ENCODE measurements at places on chromosomes 12 and 14. TPM values are rescaled to one million over a fixed set of nuclear protein-coding genes. Genes with fewer than 3 reads are reported as not detected.

Gene PIK3C2G
- 0.59 TPM for total RNA-seq

Gene KRT6C
- not detected for total RNA-seq

Gene RFLNA
- 0.50 TPM for total RNA-seq

Gene KCNA5
- 1.5 TPM for total RNA-seq

Gene KCNK10
- total RNA-seq: not detected

Gene KRT86
- 0.74 TPM for total RNA-seq

Gene SDR9C7
- total RNA-seq: not detected

Gene ORAI1
- total RNA-seq: 39.0 TPM

DNA sequence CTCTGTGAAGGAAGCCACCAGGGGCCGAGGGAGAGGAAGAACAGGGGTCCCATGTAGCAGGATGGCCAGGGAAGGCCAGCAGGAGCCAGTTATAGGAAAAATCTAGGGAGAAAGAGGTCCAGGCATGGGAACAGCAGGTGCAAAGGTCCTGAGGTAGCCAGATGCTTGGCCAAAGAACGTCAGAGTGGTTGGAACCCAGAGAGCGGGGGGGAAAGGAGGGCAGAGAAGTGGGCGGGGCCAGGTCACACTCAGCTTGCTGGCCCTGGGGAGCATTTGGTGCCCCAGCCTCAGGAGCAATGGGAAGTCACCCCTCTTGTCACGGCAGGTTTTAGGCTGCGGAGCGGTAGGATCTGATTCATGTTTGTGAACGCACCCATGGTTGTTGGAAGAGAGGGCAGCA, 180.5 kb downstream of the PHETA1 start:
- H3K27ac ChIP-seq: no peak overlapping the region
- no peak overlapping the region for H3K4me3 ChIP-seq
- DNase-seq: no peak
- H3K27me3 ChIP-seq: peaks cover 25% of the 10 kb centered on the region

GRCh38 chr12:94586589-94587259, 63.6 kb downstream of the TMCC3 start:
- peak overlapping the region; percentile 54 for H3K27ac ChIP-seq
- H3K27me3 ChIP-seq: no peaks in the 10 kb centered on the region
- H3K36me3 ChIP-seq: peaks cover 4% of the 10 kb centered on the region
- H3K4me3 ChIP-seq: no peak overlapping the region
- no peak for DNase-seq

DNA sequence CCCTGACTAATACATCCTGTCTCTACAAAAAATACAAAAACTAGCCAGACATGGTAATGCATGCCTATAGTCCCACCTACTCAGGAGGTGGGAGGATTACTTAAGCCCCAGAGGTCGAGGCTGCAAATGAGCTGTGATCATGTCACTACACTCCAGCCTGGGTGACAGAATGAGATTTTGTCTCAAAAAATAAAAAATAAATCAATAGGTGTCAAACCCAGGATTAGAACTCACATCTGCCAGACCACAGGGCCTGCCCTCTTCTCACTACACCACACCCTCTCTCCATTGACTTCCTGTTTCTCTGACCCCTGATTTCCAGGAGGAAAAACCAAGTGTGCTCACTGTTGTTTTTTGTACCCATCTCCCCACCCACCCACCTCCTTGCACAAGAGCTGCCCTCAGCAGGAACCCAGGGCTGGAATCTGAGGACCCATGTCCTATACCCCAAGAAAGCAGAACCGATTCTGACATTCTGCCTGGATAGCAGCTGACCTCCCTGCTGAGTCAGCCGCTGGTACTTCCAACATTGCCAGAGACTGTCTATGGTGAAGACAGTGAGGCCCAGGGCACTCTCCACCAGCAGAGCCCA, 6.2 kb downstream of the CMKLR1 start:
- no peak overlapping the region for H3K4me3 ChIP-seq
- peak; percentile 82 for DNase-seq
- H3K27me3 ChIP-seq: no peaks in the 10 kb centered on the region
- no peaks in the 10 kb centered on the region for H3K36me3 ChIP-seq
- peak overlapping the region; percentile 59 for H3K27ac ChIP-seq

DNA sequence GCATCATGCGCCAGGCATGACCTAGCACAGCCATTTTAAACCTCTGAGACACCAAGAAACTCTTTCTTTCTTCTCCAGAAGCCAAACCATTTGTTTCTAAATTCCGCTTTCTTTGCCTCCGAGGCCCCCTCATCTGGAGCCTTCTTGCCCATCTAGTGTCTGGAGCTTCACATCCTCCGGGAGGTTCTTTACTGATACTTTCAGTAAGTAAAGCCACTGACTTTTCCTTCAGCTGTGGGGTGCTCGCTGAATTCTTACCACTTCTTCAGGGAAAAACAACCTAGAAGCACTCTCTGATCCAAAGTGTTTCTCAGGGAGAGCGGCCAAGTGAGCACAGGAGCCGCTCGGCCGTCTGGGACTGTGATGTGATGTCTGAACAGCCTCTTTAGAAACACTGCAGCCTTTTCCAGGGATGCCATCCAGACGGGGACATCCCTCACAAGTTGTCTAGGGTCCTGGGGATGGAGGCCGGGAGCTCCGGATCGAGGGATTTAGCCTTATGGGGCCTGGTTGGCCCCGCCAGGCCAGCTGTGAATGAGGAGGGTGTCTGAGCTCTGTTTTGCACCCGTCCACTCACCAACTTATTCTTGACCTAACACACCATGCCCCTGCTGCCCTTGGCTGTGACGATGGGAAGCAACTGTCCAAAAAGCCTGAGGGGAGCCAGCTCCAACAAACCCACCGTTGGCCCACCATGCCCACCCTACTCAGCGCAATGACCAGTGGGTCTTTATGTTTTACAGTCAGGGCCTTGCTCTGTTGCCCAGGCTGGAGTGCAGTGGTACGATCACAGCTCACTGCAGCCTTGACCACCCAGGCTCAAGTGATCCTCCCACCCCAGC, 160.6 kb downstream of the ZFP36L1 start:
- H3K27ac ChIP-seq: peak overlapping the region; percentile 18
- no peaks in the 10 kb centered on the region for H3K27me3 ChIP-seq
- no peak overlapping the region for H3K4me3 ChIP-seq
- H3K4me1 ChIP-seq: peaks cover 50% of the 10 kb centered on the region
- no peaks in the 10 kb centered on the region for H3K36me3 ChIP-seq

- H3K4me3 ChIP-seq: no peak overlapping the region
- peak overlapping the region; percentile 64 for H3K27ac ChIP-seq
- peak; percentile 53 for DNase-seq
- H3K36me3 ChIP-seq: peaks cover 6% of the 10 kb centered on the region
Measured at GRCh38 chr14:102370305-102370809, 7.6 kb downstream of the TECPR2 start.

DNA sequence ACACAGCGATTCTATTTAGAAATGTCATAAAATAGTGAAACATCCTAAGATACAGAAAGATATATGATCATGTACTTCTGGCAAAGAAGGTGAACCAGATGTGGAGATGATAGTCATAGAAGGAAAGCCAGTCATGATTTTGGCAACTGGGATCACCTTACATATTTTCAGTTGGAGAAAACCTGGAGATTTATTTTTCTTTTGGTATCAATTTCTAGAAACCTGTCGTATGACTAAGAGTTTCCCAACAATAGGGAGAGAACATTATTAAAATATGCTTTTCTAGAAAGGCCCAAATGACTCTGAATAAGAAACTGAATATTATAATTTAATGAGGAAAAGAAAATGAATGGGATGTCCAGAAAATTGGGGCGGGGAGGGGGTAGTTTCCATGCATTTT, 396.4 kb downstream of the ZFP36L1 start:
- H3K36me3 ChIP-seq: no peaks in the 10 kb centered on the region
- no peak overlapping the region for H3K27ac ChIP-seq
- H3K4me1 ChIP-seq: peaks cover 82% of the 10 kb centered on the region
- DNase-seq: no peak
- H3K27me3 ChIP-seq: no peaks in the 10 kb centered on the region

- H3K27me3 ChIP-seq: no peaks in the 10 kb centered on the region
- no peak overlapping the region for H3K4me3 ChIP-seq
- H3K36me3 ChIP-seq: no peaks in the 10 kb centered on the region
- H3K27ac ChIP-seq: no peak overlapping the region
- DNase-seq: no peak
Measured at GRCh38 chr14:33103489-33103888, 164.8 kb downstream of the NPAS3 start.

DNA sequence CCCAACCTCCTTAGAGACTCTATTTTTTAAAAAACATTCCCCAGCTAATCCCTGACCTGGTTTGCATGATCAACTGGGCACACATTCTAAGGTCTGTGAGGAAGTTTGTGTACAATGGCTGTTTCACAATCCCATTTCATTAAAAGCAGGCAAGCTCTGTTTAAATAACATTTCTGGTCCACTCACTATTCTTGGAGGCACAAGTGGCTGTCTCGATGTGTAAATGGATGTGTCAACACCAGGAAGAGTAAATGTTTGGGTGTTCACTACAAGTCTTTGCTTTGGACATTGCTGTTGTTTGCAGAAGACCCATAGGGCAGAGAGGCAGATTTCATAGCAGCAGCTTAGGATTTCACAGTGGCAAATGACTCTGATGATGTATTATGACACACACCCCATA, 98.3 kb downstream of the PDZRN4 start:
- H3K27ac ChIP-seq: no peak overlapping the region
- no peaks in the 10 kb centered on the region for H3K36me3 ChIP-seq
- H3K4me3 ChIP-seq: no peak overlapping the region
- H3K4me1 ChIP-seq: no peaks in the 10 kb centered on the region
- no peak for DNase-seq
- H3K27me3 ChIP-seq: no peaks in the 10 kb centered on the region

- no peaks in the 10 kb centered on the region for H3K27me3 ChIP-seq
- H3K4me1 ChIP-seq: peaks cover 44% of the 10 kb centered on the region
- no peak overlapping the region for H3K4me3 ChIP-seq
- no peak for DNase-seq
- no peak overlapping the region for H3K27ac ChIP-seq
Measured at GRCh38 chr14:30990770-30991169, 34.7 kb upstream of the AP4S1 start.

GRCh38 chr12:120228041-120228290, 27.1 kb upstream of the RPLP0 start:
- peak overlapping the region; percentile 88 for H3K27ac ChIP-seq
- no peak for DNase-seq

DNA sequence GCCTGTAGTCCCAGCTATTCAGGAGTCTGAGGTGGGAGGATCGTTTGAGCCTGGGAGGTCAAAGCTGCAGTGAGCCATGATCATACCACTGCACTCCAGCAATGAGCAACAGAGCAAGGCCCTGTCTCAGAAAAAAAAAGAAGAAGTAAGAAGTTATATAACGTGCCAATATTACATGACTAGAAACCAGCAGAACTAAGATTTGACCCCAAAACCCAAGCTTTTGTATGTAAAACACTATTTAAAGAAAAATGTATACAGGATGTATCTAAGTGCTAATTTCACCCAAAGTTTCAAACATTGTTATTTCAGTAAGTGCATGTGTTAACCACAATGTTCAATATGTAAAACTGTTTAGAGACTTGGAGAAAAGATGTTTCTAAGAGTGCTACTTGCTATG, 94.7 kb downstream of the SLC5A8 start:
- H3K36me3 ChIP-seq: no peaks in the 10 kb centered on the region
- H3K4me3 ChIP-seq: no peak overlapping the region
- DNase-seq: no peak
- no peaks in the 10 kb centered on the region for H3K27me3 ChIP-seq
- H3K27ac ChIP-seq: no peak overlapping the region
- no peaks in the 10 kb centered on the region for H3K4me1 ChIP-seq

GRCh38 chr14:66487164-66487563, 993 bp downstream of the CCDC196 start:
- no peaks in the 10 kb centered on the region for H3K4me1 ChIP-seq
- no peaks in the 10 kb centered on the region for H3K36me3 ChIP-seq
- H3K4me3 ChIP-seq: no peak overlapping the region
- no peak overlapping the region for H3K27ac ChIP-seq

GRCh38 chr14:70962935-70963334, 55.7 kb downstream of the PCNX1 start:
- H3K27me3 ChIP-seq: no peaks in the 10 kb centered on the region
- H3K4me1 ChIP-seq: no peaks in the 10 kb centered on the region
- H3K36me3 ChIP-seq: peaks cover 20% of the 10 kb centered on the region
- H3K4me3 ChIP-seq: no peak overlapping the region

GRCh38 chr14:89564989-89565388, 148.0 kb upstream of the FOXN3 start:
- H3K4me3 ChIP-seq: no peak overlapping the region
- H3K36me3 ChIP-seq: no peaks in the 10 kb centered on the region
- no peaks in the 10 kb centered on the region for H3K4me1 ChIP-seq

DNA sequence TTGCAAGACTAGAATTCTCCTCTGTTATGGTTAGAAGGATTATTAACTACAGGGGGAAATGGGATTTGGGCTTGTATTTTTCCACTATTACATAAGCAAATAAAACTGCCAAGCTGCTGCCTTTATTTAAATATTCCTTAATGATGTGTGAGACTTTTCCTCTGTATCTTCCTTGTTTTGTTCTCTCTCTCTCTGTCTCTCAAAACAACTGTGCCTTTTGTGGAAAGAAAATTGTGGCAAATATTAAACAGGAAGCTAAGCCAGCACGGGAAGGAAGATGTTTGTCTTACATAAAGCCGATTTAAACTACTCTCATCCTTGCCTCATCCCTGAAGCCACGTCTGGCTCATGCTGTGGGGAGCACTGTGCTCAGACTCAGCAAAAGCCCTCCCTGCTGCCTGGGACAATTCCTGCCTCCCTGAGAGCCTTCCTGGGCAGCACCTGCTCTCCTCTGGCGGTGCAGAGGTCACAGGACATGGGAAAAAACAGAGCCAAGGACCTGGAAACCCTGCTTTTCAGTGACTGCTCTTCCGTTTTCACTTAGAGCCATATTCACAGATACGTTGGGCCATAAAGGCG, 237.2 kb downstream of the SLC15A4 start:
- H3K27ac ChIP-seq: no peak overlapping the region
- no peaks in the 10 kb centered on the region for H3K27me3 ChIP-seq
- H3K36me3 ChIP-seq: no peaks in the 10 kb centered on the region
- no peak overlapping the region for H3K4me3 ChIP-seq
- DNase-seq: no peak
- no peaks in the 10 kb centered on the region for H3K4me1 ChIP-seq

DNA sequence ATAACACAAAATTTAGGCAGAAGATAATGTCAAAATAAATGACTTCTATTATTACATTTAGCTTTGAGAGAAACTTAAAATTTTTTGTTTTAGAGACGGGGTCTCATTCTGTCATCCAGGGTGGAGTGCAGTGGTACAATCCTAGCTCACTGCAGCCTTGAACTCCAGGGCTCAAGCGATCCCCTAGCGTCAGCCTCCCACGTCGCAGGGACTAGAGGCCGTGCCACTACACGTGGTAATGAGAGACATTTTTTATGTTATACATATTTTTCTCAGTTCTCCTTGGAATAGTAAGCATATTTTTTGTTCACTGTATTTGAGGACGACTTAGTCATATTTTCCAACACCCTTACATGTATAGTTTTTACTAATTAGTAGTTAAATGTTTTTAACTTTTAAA, 21.5 kb upstream of the NUDT4 start:
- no peak overlapping the region for H3K4me3 ChIP-seq
- no peak for DNase-seq
- no peak overlapping the region for H3K27ac ChIP-seq
- no peaks in the 10 kb centered on the region for H3K4me1 ChIP-seq
- no peaks in the 10 kb centered on the region for H3K36me3 ChIP-seq
